NCI-H510A (cell line): ENCODE measurements at places on chromosomes 6 and 20.

GRCh38 chr6:46338131-46338530 lies 153.1 kb downstream of the RCAN2 start:
- DNase-seq = no peak

DNA sequence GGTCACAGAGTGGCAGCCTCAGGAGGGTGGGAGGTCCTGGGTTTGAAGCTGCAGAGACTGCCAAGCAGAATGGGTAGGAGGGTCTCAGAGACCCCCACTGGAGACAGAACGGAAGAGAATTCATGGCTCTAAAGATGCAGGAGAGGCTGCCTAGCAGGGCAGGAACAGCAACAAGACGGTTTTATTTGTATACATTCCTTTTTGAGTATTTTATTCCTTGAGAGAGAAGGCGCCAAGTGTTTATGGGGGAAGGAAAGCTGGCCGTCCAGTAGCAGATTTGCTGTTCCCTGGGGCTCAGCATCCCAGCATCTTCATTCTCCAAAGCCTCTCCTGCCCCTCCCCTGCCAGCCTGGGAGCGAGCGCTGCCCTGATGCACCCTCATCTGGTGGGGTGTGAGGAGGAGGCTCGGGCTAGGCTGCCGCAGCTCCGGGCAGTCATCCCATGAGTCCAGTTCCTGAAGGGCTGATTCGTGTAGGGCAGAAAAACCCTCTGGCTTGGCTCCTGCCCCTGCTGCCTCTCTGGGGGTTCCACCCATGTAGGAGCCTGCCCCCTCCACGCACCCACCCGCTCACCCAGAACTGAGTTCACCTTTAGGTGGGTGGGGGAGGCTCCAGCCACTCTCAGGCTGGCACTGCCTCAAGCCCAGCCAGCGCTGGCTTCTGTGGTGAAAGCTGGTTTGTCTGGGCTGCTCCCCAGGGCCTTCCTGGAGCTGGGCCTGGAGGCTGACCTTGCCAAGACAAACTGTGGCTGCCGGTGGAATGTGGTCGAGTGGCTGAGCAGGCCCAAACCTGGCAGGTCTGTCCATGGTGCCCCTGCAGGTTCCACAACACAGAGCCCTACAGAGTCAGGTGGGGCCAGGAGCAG lies 32.4 kb downstream of the CPXM1 start:
- DNase-seq = no peak

- DNase-seq = no peak
These were observed 2.5 kb upstream of the KATNA1 start for GRCh38 chr6:149651056-149651455.

DNA sequence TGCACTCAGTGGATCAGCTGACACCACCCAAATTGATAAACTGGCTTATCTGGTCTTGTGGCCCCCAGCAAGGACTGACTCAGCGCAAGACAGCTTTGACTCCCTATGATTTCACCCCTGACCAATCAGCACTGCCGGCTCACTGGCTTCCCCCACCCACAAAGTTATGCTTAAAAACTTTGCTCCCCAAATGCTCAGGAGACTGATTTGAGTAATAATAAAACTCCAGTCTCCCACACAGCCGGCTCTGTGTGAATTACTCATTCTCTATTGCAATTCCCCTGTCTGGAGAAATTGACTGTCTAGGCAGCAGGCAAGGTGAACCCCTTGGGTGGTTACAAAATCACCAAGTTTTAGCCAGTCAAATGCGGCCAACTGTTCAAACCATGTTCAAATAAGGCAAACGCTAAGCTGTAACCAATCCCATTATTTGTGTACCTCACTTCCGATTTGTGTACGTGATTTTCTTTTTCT lies 32.5 kb downstream of the SLC22A2 start:
- DNase-seq = no peak

- no peak for DNase-seq
These were observed 889 bp upstream of the CHMP4B start for GRCh38 chr20:33810259-33810658.

GRCh38 chr6:148657048-148657447 lies 89.8 kb upstream of the UST start:
- DNase-seq = no peak

- DNase-seq = no peak
These were observed 17.5 kb downstream of the NAPB start for GRCh38 chr20:23403751-23404150.

- DNase-seq = no peak
These were observed 189.3 kb downstream of the GRIK2 start for GRCh38 chr6:101582792-101583191.
